Right ventricle myocardium inferior (tissue), 1 donor: ENCODE measurements at places on chromosomes 1 and 21.
A peak's percentile ranks its signal among the peaks of the same experiment; 100 is the strongest.

- DNase-seq = no peak
Measured at GRCh38 chr1:185409763-185410528, 92.9 kb upstream of the IVNS1ABP start.

- no peak for DNase-seq
Measured at GRCh38 chr1:38789498-38790169, 69.9 kb downstream of the RRAGC start.

- DNase-seq = no peak
Measured at GRCh38 chr1:167833904-167834303, 80.0 kb downstream of the ADCY10 start.

DNA sequence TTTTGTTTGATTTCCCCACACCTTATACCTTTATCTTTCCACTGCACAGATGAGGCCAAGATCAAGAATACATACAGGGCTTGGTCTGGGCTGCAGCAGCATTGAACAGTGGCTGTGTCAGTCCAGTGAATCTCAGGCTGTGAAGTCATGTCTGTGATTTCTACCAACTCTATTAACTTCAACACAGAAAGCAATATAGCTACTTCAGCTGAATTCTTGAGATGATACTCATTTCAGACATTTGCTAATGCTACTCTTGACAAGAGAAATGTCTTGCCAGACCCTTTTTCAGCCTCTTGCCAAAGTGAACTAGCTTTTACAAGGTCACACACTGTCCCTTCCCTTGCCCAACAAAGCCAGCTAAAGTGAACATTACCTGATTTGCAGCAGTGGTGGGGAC lies 25.1 kb upstream of the HSD3B1 start:
- no peak for DNase-seq

GRCh38 chr1:215079456-215079855 lies 3.1 kb upstream of the KCNK2 start:
- no peak for DNase-seq

DNA sequence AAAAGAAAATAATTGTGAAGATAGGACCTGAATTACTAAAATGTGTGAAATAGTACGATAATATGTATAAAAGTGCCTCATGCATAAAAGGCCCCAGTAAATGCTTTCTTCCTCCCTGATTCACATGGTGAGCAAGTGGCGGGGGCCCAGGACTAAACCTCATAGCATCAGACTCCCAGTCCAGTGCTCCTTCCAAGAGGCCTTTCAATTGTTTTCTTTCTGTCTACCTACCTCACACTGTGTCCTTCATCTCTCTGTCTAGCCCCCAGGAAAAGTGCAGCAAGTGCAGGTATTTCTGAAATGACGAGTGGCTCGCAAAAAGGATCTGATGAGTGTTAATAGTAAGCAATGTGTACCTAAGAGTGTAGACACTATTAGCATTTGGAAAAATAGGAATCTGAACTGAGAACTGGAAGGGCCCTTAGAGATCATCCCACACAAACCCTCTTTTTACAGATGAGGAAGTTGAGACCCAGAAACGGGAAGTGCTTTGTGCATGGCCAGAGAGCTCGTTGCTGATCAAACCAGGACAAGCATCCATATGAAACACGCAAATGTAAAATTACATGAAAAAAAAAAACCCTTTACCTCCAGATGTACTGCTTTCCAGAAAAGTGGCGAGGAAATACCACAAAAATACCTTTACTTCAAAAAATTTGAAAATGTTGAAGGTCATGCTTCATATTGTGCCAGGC lies 118.2 kb upstream of the HOOK1 start:
- no peak for DNase-seq

- DNase-seq = no peak
Measured at GRCh38 chr1:179144626-179145025, 62.8 kb downstream of the TOR3A start.

DNA sequence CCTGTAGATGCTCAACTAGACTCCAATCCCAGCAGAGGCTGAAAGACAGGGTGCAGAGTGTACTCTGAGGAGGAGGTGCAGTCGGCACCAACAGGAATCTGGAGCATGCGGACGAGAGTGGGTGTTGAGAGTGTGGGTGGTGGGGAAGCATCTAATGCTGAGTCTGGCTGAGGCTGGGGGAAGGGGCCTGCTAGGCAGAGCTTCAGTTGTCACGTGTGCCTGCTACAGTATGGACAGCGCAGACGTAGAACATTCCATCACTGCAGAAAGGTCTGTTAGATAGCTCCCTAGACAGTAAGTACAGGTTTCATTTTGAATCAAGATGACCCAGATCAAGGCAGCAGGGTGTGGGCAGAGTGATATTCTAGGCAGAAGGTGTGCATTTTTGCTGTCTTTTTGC lies 23.1 kb downstream of the SNAP47 start:
- no peak for DNase-seq

- no peak for DNase-seq
Measured at GRCh38 chr1:212067787-212068186, 32.2 kb downstream of the DTL start.

GRCh38 chr1:100597061-100597741 lies 59.3 kb downstream of the GPR88 start:
- no peak for DNase-seq

DNA sequence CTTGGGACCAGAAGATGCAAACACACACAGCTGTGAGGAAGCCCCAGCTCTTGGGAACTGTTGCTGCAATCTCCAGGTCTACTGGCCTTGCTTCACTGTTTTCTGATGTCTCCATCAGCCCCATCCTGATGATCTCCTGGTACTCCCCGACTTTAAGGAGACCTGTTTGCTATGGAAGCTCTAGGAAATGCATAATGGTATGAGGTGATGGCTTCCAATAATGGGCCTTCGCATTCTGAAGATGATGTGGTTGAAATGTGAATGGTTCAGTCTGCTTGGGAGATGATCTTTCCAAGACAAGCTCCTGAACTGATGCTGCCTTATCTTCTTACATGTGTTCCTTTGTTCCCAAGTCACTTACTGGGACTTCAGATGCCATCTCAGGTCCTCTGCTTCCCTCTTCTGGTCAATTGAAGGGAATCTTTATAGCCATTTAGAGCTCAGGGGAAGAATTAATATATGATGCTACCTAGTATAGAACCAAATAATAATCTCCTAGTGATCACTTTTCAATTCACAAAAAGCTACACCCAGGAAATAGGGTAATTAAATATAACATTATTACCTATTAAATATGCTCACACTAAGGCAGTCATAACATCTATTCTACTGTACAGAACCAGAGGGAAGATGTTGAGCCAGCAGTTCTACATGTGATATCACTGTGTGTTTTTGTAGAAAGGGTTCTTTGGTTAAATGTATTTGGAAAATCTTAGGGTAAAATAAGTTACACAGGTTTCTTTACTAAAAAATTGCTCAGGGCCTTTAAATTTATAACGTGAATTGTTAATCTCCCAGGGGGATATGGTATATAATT lies 73.9 kb upstream of the VTCN1 start:
- DNase-seq = no peak

DNA sequence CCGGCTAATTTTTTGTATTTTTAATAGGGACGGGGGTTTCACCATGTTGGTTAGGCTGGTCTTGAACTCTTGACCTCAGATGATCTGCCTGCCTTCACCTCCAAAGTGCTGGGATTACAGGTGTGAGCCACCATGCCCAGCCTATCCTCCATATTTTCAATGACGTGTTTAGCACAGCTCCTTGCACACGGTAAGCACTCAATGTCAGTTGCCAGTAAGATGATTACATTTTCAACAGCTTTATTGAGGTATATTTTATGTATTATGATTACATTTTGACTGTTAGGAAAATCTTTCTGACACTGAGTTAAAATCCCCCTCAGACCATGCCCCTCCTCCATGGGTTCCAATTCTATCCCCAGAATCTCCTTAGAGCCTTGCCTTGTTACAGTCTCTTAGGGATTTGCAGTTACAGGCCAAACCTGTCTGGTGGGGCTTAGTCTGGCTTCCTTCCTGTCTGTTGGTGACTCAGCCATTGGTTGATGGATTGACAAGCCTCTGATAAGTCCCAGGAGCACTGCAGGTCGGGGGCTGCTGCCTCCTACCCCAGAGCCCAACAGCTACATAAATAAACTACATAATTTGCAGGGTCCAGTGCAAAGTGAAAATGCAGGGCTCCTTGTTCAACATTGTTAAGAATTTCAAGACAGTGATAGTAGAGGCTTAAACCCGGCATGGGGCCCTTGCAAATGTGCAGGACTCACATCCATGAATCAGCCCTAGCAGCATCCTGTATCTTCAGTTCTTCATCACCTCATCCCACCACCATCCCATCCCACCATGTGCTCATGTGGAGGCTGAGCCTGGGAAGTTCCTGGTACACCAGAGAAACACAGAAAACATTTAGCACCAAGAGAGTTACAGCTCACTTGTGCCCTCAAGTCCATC lies 23.4 kb downstream of the COA7 start:
- no peak for DNase-seq

DNA sequence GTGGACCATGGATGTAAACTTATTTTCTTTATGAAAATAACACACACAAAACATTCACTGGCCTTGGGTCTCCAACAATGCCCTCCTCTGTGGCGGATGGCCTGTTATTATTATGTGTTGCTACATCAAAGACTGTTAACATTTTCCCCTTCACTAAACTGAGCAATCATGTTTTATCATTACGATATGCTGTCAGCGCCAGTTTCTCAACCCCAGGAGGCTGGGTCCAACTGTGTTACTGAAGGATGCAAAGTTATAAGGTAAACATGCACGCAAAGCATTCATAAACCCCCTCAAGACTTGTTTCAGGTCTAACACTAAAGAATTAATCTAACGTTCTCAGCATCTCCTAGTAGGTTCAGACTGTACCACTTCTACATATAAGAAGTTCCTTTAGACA lies 6.0 kb upstream of the DUSP10 start:
- DNase-seq = no peak

DNA sequence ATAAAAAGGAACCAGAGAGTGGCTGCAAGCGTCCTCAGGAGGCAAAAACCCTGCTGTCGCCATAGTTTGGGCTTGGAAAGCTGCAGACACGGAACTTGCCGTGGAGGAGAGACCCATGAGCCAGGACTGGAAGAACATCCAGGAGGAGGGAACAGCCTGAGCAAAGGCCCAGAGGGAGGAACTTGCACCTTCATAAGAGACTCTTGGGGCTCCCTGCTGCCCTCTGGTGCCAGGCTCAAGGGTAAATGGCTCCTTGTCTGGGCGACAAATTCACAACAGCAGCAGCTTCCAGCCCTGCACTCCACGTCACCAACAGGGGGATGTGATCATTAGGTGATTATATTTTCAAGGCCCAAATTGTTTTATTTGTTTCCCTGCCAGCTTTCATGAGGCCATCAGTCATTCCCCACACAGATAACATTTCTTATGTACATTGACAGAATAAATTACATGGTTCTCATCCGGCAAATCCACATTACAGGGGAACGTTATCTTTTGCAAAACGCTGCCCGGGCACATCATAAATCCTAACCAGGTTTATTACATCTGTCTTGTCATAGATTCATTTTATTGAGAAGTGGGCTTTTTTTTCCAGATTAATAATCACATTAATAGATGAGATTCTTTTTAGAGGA lies 143.0 kb upstream of the GRIK3 start:
- DNase-seq = no peak

- no peak for DNase-seq
Measured at GRCh38 chr1:61397935-61398334, 315.6 kb downstream of the NFIA start.

- DNase-seq = no peak
Measured at GRCh38 chr1:94607398-94607797, 65.8 kb upstream of the F3 start.

DNA sequence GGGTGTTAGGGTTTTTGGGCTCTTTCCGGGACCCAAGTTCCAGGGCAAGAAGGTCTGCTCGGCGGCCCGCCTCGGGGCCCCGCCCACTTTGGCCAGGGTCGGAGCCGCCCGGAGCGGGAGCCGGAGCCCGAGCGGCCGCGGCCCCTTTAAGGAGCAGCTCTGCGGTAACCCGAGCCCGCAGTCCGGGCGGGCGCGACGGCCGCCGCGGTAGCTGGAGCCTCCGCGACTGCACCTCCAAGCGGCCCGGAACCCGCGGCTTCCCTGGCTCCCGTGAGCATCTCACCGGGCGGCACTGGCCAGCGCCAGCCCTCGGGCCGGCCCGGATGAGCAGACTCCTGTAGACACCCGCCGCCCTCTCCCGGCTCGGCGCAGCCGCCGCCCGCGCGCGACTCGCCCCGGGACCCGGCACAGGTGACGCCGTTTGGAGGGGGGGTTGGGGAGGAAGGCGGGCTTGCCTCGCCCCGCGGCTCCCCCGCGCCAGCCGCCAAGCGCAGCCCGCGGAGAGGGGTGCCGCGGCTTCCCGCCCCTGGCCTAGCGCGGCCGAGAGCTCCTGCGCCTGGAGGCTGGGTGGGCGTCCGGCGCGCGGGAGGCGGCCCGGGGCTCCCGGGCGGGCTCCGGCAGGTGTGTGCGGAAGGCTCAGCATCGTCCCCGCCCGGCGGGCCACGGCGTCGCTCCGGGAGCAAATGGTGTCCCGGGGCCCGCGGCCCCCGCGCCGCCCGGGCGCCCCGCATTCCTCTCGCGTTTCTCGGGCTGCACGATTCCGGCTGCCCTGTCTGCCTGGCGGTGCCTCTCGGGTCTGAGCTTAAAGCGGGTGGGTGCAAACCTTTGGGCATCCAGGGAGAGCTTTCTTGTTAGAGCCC lies at the start of gene TLCD4:
TLCD4 (plus strand) TSS at position 149 of the 860 bp plus-strand sequence. CDS start 26,547 bp downstream, outside the sequence.
- peak; percentile 83 for DNase-seq

DNA sequence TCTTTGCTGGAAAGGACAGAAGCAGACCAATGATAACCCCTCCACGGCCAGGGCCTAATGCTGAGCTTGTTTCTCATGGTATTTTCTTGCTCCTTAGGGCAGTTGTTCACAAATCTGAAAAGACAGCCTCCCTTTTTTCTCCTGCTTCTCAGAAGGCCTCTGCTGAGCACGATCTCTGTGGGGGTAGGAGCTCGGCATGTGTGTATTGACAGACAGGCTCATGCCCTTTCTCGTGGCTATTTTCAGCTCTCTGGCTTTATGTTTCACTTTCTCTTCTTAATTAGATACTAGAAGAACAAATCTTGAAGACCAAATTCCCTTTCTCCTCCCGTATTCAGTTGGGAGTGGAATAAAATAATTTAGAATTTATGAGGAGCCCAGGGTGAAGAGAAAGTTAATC lies 768 bp upstream of the RIIAD1 start:
- no peak for DNase-seq

- no peak for DNase-seq
Measured at GRCh38 chr1:247905910-247906503, 10.6 kb downstream of the OR2W3 start.

- DNase-seq = peak; percentile 88
Measured at GRCh38 chr1:151130987-151131586, 15.3 kb downstream of the SEMA6C start.

- DNase-seq = no peak
Measured at GRCh38 chr1:161945306-161946060, 78.2 kb downstream of the OLFML2B start.

DNA sequence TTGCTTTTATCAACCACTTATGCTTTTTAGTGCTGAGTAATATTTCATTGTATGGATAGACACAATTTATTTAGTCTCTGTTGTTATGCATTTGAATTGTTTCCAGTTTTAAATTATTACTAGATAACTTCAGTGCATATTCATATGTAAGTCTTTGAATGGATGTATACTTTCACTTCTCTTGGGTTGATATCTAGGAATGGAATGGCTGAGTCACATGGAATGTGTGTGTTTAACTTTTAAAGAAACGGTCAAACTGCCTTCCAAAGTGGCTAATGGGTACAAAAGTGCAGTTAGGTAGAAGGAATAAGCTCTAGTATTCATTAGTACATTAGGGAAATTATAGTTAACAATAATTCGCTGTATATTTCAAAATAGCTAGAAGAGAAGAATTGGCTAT lies 82.4 kb downstream of the NPHS2 start:
- DNase-seq = no peak
